ENCODE measurements at places on chromosomes 1 and 21.

DNA sequence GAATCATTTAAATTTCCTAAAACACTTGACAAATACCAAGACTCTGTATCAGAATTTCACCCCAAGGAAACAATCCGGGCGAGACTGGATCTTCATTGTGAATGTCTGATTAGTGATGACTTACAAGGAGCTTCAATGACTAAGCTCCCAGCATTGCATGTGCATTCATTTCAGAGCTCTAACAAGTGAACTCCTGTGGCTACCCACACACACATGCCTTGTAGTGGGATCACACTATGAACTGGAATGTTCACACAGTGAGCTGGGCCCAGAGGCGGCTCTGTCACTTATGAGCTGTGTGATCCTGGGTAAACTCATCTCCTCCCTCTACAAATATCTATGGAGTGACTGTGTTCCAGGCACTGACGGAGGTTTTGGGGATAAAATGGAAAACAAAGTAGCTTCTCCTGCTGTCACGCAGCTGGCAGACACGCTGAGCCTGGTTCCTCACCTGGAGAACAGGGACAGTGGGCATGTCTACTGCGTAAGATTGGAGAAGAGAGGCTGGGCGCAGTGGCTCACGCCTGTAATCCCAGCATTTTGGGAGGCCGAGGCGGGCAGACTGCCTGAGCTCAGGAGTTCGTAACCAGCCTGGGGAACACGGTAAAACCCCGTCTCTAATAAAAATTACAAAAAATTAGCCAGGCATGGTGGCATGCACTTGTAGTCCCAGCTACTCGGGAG is 56.9 kb downstream of the CLSTN1 start:
- no peak for DNase-seq

DNA sequence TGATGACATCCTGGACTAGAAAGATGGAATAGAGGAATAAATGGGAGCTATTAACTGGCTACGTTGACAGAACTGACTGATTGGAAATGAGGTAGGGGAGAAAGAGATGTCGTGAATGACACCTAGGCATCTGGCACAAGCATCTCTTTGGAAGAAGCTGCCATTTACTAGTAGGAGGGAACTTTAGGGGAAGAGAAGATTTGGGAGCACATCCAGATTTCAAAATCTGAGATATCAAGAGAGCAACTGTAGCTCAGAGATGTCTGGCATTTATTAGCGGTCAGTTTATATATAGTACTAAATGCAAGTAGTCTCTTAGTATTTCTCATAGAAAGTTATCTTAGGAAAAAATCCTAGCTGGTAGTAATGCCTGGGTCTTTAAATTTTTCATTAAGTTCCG is 131.9 kb upstream of the C1orf105 start:
- no peak for DNase-seq

DNA sequence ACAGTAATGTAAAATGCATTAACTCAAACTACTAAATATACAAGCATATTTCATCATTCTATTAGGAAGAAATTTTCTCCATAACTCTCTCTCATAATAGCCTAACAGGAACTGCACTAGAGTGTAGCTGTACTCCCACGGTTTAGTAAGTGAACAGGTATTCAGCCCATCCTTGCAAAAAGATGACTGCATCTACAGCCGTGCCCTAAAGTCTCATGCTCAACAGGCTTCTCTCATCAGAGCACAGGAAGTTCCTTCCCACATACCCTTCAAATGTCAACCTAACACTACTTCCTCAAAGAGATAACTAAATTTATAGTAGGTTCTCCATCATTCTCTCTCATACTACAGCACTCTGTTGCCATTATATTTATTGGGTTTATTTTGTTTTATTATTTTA is 251.6 kb downstream of the AKT3 start:
- no peak for DNase-seq

DNA sequence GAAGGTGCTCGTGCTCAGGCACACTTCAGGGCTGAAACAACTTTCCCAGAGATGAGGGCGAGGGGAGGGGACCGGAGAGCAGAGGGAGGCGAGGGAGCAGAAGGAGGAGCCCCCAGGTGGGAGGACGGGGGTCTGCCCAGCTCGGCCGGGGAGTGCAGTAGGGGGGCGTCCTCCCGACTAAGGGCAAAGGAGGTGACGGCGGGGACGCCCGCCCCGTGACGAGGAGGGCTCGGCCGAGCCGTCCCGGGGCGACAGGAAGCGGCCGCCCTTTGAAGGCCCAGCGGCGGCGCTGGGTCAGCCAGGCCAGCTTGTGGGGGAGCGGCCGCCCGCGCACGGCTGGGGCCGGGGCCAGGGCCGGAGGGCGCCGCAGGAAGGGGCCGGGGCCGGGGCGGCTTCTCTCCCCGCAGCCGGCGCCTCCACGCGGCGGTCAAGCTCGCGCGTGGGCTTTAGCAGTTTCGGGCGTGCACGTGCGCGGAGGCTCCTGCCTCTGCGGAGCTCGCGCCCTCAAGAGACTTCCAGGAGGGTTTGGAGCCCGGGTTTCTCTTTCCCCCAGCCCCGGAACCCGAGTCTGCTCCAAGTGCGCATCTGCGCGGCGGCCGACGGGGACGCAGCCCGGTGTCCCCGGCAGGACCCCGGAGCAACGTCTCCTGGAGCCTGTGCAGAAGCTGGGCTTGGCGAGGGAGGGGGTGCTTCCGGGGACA is 100.8 kb upstream of the SLC45A1 start:
- DNase-seq: peak; percentile 83

DNA sequence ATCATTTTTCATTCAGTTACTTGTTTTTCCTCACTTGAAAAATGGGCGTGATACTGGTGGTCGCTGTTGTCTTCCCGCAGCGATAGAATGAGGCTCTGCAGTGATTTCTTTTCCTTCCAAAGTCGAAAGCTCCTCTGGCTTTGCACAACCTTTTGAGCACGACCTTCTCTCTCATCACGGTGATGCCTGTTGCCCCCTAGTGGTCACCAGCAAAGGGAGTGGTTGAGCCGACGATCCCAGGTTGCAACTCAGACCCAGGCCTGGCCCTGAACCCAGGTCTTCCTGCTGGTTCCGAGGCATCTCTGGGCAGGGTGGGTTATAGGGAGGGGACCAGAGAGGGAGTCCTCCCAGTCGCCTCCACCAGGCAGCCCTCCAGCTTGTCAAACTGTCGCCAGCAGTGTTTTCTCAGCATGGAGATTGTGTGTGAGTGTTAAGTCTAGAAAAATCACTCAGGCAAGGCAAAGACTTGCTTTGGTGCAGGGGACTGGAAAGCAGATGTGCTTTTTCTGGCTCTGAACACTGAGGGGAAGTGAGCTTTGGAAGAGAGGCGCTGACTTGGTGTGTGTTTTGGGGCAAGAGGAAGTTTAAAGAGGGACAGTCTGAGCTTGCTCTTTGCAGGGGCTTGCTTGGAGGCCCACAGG is 285.3 kb downstream of the CAMTA1 start:
- DNase-seq: peak; percentile 91

DNA sequence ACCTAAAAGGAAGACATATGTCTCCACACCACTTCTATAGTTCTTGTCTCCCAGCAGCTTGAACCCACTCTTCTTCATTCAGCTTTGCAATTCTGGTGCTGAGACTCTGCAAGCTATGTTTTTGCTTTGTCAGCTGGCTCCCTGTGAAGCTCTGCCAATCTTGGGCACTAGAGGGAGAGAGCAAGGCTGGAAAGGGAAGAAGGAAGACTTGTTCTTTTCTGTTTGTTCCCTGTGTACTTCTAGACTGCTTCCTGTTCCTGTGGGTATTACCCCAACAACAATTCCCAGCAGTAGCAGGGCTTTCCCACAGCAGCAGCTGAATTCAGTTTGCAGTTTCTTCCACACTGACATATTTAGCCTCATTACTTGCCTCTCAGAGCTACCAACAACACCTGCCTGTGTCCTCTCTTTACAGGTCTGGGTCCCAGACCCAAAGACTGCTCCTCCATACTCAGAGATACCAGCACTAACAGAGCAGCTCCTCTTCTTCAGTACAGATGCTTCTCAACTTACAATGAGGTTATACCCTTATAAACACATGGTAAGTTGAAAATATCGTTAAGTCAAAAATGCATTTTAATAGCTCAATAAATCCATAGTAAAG is 275.2 kb upstream of the NEGR1 start:
- DNase-seq: peak; percentile 79

DNA sequence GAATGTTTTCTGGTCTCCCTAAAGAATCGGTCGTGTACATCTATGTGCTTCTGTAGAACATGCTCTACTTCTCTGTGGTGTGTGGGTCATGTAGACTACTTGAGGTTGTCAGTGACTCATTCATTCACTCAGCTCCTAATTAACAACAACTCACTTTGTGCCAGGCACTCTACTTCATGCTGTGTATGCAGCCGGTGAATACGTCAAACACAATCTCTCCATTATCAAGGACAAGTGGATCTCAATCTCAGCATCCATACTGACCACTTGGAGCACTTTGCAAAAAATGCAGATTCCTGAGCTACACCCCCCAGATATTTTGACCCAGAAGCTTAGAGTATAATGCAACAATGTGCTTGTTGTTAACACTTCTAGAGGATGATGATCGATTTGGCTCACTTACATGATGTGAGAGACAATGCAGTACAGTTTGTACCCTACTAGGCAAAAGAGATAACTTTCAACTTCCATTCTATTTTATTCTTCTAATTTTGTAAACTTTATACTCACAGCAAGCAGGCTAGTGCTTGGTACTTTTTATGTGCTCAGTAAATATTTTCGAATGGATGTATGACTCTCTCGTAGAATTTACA is 508.6 kb upstream of the ADAMTS5 start:
- DNase-seq: no peak

DNA sequence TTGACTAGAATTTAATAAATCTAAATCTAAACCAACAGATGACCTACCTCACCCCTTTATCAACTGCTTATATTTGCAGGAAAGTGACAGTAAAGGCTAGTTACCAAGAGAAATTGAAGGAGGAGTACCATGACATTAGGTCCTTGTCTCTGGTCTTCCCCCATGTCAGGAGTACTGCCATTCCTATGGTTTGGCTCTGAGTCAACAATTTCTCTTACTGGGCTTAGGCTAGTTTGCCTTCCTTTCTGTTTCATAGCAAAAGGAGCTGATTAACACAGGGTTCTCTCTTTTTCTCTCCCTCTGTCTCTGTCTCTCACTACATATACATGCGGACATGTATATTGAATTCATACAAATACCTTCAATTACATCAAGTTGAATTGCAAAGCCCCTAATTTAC is 579.9 kb downstream of the DPYD start:
- DNase-seq: no peak

Measured in endodermal cell (in vitro differentiated cells).